ENCODE measurements at places on chromosomes 7 and 10.

DNA sequence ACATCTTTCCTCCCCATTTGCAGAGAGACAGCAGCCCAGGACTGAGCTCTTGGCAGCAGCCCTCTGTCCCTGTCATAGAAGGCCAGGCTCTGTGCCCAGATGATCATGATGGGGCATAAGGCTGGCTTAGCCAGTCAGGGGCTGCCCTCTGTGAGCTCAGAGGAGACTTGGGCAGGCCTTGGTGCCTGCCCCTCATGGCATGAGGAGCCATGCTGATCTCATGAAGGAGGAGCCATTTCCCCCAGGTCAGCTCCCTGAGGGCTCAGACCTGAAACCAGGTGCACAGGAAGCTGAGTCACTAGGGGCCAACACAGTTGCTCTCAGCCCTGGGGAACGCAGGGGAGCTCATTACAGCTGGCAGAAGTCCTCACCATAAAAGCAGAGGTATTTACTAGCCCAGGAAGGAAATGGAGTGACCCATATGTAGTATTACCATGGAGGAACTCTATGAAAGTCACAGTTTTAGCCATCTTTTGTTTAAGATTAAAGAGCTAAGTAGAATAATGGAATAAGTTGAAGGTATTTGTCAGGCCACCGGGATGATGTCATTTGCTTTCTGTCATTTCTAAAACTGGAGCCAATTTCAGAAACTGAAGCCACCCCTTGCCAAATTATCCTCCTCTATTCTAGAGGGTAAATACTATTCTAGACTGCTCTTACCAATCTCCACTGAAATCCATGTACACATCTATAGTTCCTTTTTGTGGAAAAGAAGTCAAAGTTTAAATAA, 362.4 kb upstream of the ZNF32 start:
- no peak for DNase-seq

- DNase-seq, result no peak
Observed at GRCh38 chr10:32367793-32368453, 21.0 kb upstream of the EPC1 start.

DNA sequence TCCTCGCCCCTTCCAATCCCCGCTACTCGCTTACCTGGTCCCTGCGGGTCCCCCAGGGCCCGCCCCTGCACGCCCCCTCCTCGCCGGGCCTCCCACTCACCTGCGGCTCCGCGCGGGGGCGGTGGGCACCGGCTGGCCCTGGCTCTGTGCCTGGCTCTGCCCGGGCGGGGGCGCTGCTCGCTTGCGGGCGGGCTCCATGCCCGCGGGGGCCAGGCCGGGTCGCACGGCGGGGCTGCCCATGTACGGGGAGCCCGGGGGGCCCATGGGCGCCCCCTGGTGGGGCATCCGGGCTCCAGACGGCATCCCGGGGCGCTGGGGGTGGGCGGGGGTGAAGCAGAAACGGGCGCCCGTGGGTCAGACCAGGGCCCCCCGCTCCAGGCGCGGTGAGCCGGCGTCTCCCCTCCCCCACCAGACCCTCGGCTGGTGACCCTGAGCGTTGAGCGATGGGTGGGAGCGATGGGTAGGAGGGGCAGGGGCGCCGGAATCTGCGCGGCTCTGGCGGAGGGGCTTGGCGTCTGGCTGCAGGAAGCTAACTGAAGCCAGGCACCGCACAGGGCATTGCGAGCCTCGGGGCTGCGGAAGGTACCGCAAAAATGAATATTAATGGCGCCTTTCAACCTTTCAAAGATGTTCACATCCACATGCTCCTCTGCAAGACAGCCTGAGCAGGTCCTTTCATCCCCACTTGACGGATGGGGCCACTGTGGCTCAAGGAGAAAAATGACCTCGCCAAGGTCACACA, 3.0 kb downstream of the SMARCD3 start:
- no peak for DNase-seq

DNA sequence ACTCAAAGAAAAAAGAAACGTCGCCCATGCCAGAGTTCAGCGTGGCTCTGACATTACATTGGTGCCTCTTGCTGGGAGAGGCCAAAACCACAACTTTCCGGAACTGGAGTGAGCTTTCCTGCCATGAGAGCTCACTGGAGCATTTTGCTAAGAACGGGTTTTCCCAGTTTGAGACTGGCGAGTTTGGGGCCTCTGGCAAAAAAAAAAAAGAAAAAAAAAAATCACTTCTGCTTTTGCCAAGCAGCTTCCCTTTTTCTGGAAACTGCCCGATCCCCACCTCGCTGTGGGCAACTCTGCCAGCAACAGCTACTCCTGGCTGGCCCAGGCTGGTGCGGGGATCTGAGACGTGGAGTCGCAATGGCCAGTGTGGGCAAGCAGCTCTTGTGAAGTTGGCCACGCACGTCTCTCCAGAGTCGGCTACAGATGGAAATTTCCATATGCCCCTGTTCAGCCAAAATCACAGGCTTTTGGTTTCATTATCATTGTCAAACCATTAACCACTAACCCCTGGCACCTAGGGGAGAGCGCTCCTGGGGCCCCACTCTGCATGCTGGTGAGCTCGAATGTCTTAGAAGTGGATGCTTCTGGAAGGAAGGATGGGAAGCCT, 25.7 kb downstream of the PRKAG2 start:
- DNase-seq, result no peak

GRCh38 chr7:106870983-106871410, 5.9 kb downstream of the PIK3CG start:
- no peak for DNase-seq

- DNase-seq, result peak; percentile 87
Observed at GRCh38 chr7:151244196-151244840, 4.2 kb downstream of the SMARCD3 start.

DNA sequence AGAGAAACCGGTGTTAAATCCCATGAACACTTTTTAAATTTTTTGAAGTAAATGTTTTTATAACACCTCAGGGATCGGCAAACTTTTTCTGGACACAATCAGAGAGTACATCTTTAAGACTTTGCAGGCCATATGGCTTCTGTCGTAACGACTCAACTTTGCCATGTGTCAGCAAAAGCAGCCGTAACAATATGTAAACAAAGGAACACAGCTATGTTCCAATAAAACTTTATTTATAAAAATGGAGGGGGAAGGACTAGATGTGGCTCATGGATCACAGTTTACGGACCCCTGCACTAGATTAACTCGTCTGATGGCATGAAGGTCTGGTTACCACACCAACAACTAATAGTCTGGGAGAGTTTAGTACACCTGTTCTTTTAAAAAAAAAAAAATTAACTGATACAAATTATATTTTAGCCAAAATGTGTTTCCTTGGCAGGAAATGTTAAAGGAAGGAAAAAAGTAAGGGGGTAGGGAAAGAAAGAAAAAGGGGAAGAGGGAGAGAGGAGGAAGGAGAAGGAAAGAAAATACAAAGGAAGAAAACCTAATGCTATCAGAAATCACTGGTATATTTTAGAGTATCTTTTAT, 50.2 kb downstream of the ABI1 start:
- no peak for DNase-seq

- DNase-seq, result no peak
Observed at GRCh38 chr10:98422182-98422581, 7.2 kb upstream of the PYROXD2 start.

GRCh38 chr10:115514895-115515294, 421.7 kb downstream of the ATRNL1 start:
- DNase-seq, result no peak

DNA sequence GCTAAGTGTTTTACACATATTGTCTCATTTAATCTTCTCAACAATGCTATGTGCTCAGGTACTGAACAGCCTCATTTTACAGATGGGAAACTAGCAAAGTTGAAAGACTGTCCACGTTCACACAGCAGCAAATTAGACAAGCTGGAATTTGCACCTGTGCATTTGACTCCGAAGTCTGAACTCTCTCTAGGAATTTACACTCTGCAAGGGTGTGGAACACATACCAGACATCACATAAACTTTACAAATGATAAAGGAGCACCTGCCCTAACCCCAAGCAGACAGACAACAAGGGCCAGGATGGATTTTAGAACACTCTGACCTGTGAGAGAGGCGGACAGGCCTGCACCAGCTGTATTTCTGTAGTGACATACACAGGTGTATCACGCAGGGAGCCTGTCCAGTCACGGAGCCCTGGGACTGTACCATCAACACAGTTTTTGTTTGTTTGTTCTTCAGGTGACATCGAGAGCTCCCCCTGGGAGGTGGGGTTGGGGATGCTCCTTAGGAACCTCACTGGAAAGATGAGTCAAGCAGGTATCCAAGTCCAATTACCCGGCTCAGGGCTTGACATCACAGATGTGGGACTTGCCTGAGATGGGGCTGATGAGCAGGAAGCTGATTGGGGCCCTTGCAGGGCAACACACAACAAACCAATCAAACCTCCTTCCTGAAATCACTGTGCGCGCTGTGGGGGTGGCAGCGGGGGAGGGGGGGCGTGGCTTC, 31.0 kb downstream of the MKI67 start:
- DNase-seq, result no peak

DNA sequence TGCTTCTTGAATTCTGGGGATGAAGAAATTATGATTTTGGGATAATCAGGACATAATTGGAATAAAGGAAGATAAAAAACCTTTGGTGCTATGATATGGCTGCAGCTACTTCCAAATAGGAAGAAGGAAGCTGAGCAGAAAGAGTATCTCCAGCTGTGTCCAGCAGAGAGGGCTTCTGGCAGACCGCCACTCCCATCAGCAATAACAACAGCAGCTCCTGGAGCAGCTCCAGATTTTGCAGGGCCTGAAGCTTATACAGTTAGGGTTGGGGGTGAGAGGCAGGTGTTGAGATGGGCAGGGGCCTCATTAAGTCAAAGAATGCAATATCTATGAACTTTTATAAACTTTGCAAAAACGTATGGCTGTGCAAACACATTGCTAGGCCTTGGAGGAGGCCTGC, 62.3 kb downstream of the C10orf120 start:
- no peak for DNase-seq

DNA sequence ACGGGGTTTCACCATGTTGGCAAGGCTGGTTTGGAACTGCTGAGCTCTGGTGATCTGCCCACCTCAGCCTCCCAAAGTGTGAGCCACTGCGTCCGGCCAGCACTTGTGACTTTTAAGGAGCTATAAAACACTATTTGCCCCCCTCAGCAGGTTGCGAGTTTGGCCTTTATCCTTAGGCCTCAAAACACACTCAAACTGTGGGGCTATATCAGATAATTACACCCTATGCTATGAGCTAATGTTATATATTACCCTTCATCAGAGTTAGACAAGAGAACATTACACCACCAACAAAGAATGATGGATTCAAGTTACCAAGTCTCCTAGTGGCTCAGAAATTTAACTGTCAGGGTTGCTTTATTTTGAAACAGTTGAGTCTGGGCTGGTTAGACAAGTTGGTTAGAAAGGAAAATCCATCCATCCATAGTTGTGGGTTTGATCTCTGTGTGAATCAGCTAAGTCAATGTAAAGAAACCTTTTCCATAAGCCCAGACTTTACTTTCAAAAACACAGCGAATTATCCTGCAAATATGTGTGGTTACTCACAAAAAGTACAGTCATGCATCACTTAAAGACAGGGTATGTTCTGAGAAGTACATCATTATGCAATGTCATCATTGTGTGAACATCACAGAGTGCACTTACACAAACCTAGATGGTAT, 115.8 kb downstream of the SEMA3D start:
- no peak for DNase-seq

- no peak for DNase-seq
Observed at GRCh38 chr10:91758303-91759146, 39.7 kb upstream of the TNKS2 start.

DNA sequence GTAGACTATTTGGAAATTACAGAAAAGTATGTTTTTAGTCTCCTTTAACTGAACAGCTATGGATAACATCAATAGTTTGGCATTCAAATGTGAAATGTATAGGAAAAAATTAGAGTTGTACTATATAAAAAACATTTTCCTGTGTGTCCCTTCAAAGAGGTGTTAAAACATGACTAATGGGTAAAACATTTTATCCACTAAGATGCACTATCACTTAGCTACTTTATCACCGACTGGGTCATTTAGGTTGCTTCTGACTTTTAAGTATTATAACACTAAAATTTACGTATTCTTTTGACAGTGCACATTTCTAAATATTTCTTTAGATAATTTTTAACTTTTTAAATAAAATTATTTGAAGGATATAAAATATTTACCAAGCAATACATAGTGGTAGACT, 77.6 kb downstream of the UBE2H start:
- DNase-seq, result no peak

GRCh38 chr10:71454347-71454746, 57.6 kb downstream of the CDH23 start:
- no peak for DNase-seq

DNA sequence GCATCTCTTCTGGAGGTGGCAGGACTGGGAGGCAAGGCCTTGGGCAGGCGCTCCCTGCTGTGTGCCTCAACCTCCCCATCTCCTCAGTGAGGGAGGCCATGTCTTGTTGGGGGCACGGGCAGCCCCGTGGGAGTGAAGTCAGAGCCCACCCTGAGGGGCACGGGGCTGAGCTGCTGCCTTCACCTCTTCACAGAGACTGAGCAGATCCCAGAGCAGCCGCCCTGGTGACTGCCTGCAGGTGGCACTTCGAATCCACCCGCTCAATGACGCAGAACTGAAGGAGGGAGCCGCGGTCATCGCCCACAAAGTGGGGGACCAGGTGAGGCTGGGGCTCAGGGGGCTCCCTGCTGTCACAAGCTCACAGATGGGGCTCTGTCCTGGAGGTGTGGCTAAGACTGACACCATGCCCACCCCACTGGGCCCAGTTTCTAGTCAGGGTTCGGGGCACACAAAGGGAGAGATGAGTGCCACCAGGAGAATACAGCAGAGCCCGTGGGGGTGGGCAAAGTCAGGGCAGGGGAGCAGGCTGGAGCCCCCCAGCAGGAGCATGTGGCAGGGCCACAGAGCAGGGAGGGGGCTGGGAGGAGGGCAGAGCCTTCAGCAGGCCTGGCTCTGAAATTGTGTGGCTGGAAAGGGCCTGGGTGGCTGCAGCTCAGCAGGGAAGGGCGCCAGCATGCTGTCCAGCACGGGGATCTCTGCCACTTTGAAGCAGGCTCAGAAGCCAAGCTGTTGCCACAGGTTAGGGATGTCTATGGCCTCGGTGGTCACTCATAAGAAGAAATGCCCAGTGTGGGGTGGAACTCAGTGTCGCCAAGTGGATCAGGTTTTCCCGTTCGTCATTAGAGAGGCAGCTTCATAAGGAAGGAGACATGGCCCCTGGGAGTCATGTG, 18.8 kb upstream of the CHST12 start:
- DNase-seq, result no peak

- DNase-seq, result no peak
Observed at GRCh38 chr7:92778972-92779371, 57.4 kb downstream of the CDK6 start.

GRCh38 chr10:118383699-118384098, 41.6 kb upstream of the FAM204A start:
- DNase-seq, result no peak

DNA sequence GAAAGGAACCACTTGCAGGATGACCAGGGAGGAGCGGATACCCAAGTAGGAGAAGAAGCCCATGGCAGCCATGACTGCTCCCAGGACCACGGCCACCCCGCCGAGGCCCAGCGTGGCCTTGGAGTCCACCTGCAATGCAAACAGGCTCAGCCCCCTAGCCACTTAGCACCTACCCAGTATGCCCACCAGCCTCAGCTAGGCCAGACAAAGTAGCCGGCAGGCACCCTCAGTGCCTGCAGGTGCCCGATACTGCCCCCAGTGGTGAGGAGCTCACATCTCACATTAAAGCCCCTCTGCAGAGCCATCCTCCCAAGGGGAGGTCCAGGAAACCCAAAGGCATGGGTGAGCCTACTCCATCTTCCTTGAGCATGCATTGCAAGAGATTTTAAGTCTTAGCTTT, 6.6 kb downstream of the NPC1L1 start:
- DNase-seq, result peak; percentile 94

GRCh38 chr7:69814421-69814962, 216.2 kb downstream of the AUTS2 start:
- DNase-seq, result no peak

Data from H54 (cell line).